Mesenteric fat pad (tissue), 1 donor: ENCODE measurements at places on chromosomes 5 and 9.

GRCh38 chr9:135216791-135217441, 129.4 kb downstream of the OLFM1 start:
- DNase-seq, result no peak

GRCh38 chr5:127228540-127229184, 61.9 kb upstream of the MEGF10 start:
- no peak for DNase-seq

DNA sequence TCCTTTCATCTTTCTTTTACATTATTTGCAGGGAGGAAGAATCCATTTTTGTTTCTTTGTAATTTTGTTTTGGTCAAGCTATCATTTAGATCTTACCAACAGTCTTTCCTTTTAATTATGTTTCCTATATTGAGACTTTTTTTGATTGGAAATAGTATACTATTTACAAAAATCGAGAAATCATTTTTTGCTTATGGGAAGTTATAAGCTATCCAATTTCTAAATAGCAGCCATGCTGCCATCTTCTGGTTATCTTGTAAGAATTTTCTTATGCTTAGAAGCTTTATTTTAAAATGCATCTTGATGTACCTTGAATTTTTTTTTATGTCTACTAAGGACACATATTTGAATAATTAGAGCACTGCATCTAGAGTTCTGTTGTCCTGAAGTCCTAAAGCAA, 821.2 kb downstream of the PTPRD start:
- no peak for DNase-seq

- DNase-seq, result no peak
Measured at GRCh38 chr5:142012186-142012785, 541 bp downstream of the GNPDA1 start.

- no peak for DNase-seq
Measured at GRCh38 chr5:150584556-150585335, 55.7 kb upstream of the SYNPO start.

DNA sequence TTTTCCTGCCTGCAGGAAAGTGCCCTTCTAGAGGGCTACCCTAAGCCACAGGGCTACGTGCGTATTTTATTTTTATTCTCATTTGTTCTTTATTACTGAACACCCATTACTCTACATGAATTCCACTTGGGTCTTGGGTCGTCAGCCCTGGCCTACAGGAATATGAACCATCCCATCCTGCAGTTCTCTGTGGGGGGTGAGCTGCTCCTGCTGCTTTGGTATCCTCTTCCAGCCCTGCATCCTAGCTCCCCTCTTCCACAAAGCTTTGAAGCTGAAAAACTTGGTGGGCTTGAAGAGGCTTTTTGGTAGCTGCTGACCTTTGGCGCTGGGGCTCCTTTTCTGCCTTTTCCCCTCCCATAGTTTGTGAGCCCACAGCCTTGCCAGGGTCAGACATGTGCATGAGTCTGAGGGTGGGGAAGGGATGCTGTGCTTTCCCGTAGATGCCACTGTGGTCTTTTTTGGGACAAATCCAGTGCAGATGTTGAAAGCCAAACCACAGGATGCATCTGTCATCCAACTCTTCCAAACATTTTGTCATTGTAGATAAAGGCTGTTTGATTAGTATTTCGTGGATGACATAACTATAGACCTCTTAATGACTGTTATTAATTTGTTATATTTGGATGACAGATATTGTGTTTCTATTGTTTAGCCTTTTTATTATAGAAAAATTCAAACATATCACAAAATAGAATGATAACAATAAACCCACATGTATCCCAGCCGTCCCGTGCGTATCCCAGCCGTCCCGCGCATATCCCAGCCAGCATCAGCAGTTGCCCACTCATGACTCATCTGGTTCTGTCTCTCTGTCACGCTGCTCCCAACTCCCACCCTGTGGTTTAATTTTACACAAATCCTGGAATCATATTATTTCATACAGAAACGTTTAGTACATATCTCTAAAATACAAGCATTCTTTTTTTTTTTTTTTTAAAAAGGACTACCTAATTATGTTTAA, 43.9 kb downstream of the SLC46A2 start:
- no peak for DNase-seq
